HTR-8/SVneo (cell line): ENCODE measurements at places on chromosomes 12 and 14.

DNA sequence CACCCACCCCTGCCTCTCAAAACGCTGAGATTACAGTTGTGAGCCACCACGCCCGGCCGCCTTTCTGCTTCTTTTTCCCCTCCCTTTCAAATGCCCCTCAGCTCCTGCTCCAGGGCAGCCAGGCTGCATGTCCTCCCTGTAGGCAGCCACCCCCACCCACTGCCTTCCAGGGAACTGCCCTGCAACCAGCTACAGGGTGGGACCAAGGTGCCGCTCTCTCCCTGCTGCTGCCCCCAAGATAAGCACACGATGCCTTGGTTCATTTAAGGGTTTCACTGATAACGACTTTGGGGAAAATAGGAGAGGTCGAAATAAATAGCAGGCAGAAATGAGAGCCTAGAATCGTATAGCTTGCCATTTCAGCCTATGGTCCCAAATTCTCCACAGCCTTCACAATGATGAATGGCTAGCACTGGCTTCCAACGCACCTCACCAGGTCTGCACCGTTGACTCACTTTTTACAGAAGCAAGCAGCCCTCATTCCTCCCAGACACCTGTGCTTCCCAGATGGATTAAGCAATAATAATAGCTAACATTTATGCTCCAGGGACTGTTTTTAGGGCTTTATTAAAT, 40.7 kb downstream of the ATG14 start:
- DNase-seq = no peak

DNA sequence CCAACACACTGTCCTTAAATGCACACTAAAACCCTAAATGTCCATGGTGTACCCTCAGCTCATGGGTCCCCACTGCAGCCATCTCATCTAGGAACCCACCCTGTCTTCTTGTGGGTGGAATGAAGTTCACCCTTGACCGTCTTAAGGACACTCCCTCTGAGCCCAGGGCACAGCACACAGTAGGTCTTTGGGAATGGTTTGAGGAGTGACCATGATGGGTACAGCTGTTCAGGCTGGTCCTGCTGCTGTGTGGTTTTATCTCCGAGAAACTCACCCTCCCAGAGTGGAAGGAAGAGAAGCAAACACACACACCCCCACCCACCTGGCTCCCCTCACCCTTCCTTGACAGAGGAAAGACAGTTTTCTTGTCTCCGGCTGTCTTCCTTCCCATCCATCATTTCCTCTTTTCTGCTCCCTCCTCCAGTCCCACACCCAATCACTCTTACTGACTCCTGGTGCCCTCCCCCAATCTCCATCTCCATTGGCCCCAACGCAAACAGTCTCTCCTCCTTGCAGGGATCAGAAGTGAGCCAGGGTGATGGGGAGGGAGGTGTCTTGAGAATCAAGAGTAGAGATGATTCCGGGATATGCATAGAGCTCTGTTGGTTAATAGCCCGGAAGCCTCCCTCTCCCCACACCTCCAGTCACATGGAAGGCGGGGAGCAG, 105.9 kb upstream of the LHX5 start:
- no peak for DNase-seq

DNA sequence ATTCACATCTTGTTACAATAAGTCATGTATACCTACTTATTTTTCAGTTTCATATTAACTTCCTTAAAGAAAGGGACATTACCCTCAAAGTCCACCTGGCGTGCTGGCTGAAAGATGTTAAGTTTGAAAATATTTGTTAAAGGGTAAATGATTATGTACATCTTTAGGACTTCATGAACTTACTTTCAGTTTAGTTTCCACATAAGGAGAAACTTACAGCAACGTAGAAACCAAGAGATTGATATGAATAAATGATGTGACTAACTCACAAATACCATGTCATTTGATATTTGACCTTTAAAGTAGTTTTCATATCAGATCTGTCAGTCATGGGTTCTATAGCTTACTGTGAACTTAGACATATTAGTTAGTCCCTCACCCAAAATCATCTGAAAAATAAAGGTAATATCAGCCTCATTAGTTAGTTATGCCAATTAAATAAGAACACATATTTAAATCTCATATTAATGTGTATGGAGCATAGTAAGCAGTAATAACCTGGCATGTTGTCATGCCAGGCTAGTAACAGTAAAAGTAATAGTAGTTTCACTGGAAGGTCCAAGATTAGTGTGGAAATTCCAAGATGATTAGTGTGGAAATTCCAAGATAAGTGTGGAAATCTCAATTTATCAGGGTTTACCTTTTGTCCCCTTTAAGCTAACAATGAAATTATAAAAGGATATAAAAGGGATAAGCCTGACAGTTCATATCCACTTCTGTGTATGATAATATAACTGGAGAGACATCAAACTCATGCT, 1.9 kb upstream of the CLEC2D start:
- DNase-seq = no peak

GRCh38 chr12:52361553-52361952, 5.7 kb downstream of the KRT85 start:
- no peak for DNase-seq

DNA sequence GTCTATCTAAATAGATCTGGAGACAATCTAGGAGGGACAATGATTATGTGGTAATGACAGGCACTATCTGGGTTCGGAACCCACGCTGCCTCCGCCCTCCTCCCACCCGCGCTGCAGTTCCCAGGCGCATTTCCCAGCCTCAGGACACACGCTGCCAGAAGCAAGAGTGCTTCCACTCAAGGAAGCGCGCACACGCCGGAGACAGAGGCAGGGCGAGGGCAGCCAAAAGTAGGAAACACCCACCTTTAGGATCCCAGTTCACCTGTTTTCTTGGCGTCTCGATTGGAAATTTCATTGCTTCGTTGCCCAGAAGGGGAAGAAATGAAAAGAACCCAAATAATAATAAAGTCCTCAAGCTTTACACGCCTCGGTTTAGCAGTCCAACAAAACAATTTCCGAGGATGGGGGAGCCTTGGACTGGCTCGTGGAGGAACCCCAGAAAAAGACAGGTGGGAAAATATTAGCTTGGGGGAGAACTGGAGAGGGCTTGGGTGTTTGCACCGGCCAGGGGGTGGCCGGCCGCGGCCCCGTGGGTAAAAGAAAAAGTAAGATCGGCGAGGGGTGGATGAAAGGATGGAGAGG, 474 bp downstream of the KCNK10 start:
- no peak for DNase-seq

- peak; percentile 48 for DNase-seq
These were observed 10.2 kb downstream of the DDX47 start for GRCh38 chr12:12823300-12823699.

GRCh38 chr14:72609205-72609916, 284.5 kb downstream of the DPF3 start:
- DNase-seq = no peak

GRCh38 chr14:28756884-28757570, 9.6 kb upstream of the FOXG1 start:
- no peak for DNase-seq

- no peak for DNase-seq
These were observed 38.6 kb downstream of the BTG1 start for GRCh38 chr12:92107094-92107493.

- no peak for DNase-seq
These were observed 266.8 kb downstream of the TTC6 start for GRCh38 chr14:37862263-37862662.

DNA sequence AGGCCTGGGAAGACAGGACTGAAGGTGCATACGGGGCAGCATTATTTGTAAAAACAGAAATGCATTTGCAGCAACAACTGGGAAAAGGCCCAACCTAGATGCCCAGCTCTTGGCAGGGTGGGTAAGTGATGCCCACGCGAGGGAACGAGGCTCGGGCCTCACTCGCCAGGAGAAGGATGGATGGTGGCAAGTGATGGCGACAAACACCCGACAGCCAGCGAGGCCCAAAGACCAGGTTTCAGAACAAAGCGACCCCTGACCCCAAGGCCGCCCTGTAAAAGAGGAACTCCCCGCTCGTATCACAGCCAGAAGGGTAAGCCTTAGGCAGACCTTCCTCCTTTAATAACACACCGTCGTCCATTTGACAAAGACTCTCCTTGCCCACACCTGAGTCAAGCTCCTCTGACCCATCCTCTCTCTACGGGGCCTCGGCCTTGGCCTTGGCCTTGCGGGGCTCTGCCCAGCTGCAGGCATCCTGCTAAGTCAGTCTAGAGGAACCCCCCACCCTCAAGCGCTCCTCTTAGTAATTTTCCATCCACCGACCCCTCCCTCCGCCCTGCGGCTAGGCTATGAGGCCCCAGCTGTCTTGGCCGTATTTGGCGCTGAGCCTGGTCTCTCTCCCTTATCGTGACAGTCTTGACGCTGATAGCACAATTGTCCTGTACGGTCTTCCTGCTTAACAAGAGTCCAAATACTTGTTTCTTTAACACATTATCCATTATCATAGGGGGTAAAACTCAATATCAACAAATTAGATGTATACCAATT, 80.2 kb downstream of the NCOR2 start:
- no peak for DNase-seq

- DNase-seq = no peak
These were observed 15.7 kb upstream of the GALNT6 start for GRCh38 chr12:51406859-51407258.

DNA sequence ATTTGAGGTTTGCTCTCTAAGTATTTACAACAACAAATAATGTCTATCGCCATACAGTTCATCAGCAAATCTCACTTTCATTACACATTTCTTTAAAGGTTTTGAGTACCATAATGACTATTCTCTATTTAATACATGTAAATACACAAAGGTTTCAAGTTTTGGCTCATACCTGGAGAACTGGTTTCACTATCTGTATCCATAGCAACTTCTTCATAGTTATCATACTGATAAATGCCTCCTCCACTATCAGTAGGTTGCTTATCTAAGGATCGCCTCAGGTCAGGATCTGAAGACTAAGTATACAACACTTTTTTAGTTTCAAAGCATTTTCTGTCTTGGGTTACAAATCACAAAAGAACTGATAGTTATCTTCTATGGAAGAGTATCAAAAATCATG, 21.4 kb downstream of the ZFC3H1 start:
- DNase-seq = no peak

GRCh38 chr12:79108962-79109361, 244.4 kb downstream of the SYT1 start:
- no peak for DNase-seq

DNA sequence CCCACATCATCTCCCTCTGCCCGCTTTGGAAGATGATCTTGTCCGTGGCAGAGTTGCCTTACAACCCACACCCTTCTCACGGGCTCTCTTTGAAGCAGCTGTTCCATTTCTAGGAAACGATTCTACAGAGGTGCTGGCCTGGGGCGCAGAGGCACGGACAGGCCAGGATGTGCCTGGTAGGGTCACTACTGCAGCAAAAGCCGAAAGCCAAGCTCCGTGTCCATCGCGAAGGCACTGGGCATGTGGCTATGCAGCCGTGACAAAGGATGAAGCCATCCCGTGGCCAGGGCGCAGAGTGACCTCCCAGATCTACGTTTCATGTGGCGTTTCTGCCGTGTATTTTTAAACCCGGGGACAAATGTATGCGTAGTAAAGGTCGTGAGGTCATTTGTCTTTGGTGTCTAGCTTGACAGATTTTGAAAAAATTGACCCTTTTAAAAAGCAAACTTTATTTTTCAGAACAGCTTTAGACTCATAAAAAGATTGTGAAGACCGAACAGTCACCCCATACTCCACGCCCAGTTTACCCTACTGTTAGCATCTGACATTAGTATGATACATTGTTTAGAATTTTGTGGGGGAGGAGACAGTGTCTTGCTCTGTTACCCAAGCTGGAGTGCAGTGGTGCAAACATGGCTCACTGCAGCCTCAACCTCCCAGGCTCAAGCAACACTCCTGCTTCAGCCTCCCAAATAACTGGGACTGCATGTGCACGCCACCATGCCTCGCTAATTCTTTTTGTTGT, 40.4 kb upstream of the NCOR2 start:
- no peak for DNase-seq

DNA sequence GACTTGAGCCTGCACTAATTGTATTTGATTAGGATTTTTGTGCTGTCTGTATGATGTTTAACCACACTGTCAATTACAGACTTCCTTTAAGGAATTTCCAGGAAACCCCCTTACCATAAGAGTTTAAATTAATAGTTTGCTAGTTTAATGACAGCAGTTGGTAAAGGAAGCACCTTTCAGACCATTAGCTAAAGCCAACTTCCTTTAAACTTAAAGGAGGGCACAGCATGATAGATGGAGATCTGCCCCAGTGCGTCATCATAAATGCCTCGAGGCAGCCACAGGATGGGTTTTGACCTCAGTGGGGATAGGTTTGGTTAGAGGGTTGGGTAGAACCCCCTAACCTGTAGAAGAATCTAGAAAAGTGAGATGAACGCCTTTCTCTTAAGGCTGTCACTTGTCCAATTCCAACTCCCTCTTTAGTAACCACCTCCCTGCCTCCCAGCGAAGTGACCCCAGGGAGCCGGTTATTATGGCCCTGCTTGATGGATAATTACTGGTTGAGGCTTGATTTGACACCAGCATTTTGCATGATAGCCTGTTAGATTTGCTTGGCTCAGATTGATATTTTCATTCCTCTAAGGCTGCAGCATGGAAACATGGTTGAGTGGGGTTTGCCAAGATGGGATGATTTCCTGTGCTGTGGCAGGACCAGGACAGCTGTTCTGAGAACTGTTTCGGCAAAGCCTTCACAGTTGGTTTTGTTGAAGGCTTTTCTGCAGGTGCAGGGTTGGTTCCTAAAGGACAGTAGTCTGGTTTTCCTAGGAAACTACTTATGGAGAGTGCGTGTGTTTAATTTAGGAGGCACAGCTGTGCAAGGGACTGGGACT, 62.7 kb downstream of the CHST11 start:
- no peak for DNase-seq

DNA sequence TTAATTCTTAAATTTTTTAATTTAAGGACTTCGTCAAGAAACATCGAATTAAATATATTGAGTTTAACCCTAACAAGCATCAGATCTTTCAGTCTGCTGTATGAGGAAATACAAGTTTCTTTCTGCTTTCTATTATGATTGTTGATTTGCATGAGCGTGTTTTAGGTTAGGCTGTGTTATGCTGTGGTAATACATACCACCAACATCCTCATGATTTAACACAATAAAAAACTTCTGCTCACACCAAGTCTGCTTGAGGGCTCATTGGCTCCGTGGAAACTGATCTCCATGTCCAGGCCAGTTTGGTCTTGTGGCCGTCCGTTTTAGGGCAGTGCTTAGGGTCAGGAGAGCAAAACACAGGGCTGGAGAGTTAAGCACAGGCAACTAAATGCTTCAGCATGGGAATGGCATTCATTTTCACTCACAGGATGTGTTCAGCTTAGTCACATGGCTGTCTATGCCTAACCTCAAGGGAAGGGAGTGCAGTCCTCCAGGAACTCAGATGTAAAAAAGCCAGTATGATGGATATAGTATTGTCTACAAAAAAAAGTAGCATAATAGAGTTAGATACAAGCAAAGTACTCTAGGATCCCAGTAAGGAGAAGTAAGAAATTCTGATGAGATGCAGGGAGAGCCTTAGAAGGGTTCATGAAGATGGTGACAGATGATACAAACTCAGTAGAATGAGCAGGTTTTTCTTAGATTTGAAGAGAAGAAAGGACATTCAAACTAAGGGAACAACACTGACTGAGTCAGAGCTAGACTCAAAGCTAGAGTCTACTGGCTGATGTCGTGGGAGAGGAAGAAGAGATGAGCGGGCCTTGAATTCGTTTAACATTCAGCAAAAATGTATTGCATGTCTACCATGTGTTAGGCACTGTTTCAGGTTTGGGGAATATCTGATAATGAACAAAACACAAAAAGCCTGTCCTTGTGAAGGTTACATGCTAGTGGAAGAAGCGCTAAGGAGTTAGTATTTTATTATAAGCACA, 16.3 kb downstream of the MARK3 start:
- DNase-seq = no peak
